ENCODE measurements at places on chromosomes 2 and 18. TPM values are rescaled to one million over a fixed set of nuclear protein-coding genes. Genes with fewer than 3 reads are reported as not detected.

- no peaks in the 10 kb centered on the region for H3K36me3 ChIP-seq
- H3K4me3 ChIP-seq = no peak overlapping the region
- no peak overlapping the region for H3K27ac ChIP-seq
- H3K4me1 ChIP-seq = no peaks in the 10 kb centered on the region
- no peaks in the 10 kb centered on the region for H3K27me3 ChIP-seq
These were observed 25.3 kb downstream of the MARCO start for GRCh38 chr2:118967124-118967880.

PRKAG3 gene
- not detected for total RNA-seq

RASGRP3 gene
- total RNA-seq = 10.5 TPM

GRCh38 chr2:53036196-53036595 lies 731.4 kb upstream of the CHAC2 start:
- no peaks in the 10 kb centered on the region for H3K27me3 ChIP-seq
- H3K4me3 ChIP-seq = no peak overlapping the region

GRCh38 chr2:234816056-234816455 lies 135.8 kb upstream of the SH3BP4 start:
- H3K4me1 ChIP-seq = no peaks in the 10 kb centered on the region
- no peaks in the 10 kb centered on the region for H3K36me3 ChIP-seq
- H3K27me3 ChIP-seq = no peaks in the 10 kb centered on the region
- no peak overlapping the region for H3K4me3 ChIP-seq

- no peak for DNase-seq
- H3K27ac ChIP-seq = no peak overlapping the region
- H3K27me3 ChIP-seq = no peaks in the 10 kb centered on the region
These were observed 131.3 kb downstream of the TPO start for GRCh38 chr2:1544478-1545069.
